ENCODE measurements at places on chromosomes 7 and 10.

GRCh38 chr7:19853261-19853832, 79.9 kb upstream of the TMEM196 start:
- DNase-seq: no peak

DNA sequence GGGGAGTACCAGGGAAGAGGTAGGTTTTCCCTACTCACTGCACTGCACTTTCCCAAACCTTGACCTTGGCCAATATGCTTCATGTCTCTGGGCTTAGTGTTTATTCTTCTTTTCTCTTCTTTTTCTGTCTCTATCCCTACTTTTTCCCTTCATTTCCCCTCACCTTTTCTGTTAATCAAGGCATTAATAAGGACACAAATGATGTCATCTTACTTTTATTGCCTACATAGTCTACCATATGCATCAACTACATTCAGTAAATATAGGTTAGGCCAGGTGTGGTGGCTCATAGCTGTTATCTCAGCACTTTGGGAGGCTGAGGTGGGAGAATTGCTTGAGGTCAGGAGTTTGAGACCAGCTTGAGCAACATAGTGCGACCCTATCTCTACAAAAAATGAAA, 13.0 kb upstream of the ZNF503 start:
- no peak for DNase-seq

- no peak for DNase-seq
Measured at GRCh38 chr10:30459283-30459682, 25.3 kb downstream of the MAP3K8 start.

DNA sequence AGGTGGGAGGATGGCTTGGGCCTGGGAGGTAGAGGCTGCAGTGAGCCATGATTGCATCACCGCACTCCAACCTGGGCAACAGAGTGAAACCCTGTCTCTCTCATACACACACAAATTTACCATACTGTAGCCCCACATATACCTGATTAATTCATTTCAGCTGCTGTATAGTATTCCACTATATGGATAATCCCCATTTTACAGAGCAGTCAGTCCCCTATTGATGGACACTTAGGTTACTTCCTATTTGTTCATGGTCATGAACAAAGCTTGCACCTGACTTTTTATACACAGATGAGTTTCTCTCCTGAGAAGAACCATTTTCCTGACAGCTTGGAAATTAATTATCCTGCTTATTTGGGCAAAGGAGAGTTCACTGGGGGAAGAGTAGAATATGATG, 59.2 kb downstream of the EMX2 start:
- no peak for DNase-seq

- DNase-seq: no peak
Measured at GRCh38 chr10:13276749-13277365, 23.0 kb downstream of the PHYH start.

GRCh38 chr7:49099587-49100326, 175.4 kb downstream of the CDC14C start:
- DNase-seq: no peak

GRCh38 chr10:104040382-104040781, 45.3 kb downstream of the COL17A1 start:
- DNase-seq: no peak

- DNase-seq: no peak
Measured at GRCh38 chr7:117217106-117218035, 105.5 kb downstream of the WNT2 start.

DNA sequence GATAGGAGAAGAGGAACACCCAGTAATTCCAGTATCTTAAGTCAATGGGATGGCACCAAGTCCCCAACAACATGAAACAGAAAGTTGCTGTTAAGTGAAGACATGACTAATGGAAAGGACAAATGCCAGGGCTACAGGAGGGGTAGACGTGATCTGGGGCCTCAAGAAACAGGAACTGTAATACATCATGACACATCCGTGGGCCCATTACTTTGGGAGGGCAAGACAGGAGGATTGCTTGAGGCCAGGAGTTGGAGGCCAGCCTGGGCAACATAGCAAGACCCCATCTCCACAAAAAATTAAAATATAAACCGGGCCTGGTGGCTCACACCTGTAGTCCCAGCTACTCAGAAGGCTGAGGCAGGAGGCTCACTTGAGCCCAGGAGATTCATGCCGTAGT, 408.6 kb upstream of the PRKCQ start:
- DNase-seq: no peak

DNA sequence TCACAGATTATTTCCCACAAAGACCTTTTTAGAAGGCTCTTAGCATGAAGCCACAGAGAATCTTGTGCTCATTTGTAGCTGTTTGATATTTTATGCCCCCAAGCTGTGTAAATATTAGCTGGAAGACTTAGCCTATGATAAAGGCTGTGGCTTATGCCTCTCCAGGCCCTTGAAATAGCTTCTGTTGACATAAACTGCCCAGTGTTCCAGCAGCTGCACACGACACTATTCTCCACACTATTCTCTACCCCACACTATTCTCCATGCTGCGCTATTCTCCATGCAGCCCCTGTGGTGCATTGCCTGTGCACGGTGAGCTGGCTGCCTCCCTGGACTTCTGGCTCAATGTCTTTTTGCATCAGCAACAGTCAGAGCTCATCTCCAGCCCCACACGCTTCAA, 13.1 kb downstream of the DDC start:
- no peak for DNase-seq

GRCh38 chr7:82164813-82165212, 278.8 kb downstream of the CACNA2D1 start:
- no peak for DNase-seq

GRCh38 chr10:100007231-100008141, 2.3 kb downstream of the DNMBP start:
- DNase-seq: no peak

GRCh38 chr10:100289641-100290040, 3.2 kb upstream of the BLOC1S2 start:
- no peak for DNase-seq

- DNase-seq: no peak
Measured at GRCh38 chr7:43729924-43730248, 563 bp upstream of the COA1 start.

GRCh38 chr7:121187676-121188075, 141.1 kb upstream of the WNT16 start:
- DNase-seq: no peak

GRCh38 chr7:1956141-1956540, 276.6 kb downstream of the MAD1L1 start:
- DNase-seq: no peak

DNA sequence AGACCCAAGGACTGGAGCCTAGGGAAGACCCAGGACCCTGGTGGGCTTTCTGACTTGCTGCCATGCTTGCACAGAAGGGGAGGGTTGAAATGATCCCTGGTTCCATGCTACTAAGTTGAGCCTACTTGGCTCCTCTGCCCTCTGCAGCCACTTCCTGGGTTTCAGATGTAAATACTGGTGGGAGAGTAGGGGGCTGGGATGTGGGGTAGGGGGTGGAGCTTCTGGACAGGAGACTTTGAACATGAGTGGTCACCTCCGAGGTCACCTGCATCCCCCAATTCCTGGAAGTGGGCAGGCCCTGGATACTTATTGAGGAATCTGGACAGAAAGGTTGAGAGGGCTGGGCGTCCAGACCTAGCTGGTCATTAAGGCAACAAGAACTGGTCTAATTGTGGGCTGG, 2.9 kb upstream of the ZMIZ1 start:
- no peak for DNase-seq

DNA sequence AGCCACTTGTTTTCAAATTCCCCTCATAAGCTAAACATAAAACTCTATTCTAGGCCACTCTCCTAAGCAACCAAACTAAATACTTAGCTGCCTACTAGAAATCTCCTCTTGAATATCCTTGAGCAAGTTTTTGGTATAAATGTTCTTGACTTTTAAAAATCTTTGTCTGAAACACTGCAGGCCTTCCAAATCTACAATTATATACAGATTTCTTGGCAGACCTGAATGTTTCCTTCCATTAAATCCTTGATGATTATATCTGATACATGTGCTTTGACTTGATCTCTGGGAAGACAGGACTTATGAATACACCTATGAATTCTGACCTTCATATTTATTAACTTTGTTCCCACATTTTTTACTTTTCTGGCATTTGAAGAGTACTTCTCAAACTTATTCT, 314.5 kb downstream of the CACNA2D1 start:
- no peak for DNase-seq

DNA sequence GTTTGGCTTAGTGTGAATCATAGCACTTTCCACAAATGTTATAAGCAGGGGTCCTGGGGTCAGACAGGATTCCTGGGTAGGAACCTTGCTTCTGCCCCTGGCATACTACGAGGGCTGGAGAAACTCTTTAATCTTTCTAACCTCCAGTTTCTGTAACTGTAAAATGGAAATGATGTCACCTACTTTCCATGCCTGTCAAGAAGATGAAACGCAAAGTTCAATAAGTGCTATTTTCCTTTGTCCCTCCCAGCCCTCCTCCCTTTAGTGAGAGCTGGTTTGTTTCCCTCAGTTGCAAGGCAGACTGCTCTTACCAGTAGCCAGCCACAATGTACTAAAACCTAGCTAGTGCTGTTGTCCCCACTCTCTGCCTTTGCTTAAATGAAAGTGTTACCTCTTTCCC, 117.1 kb upstream of the HPS1 start:
- no peak for DNase-seq

Data from stimulated activated CD4-positive, alpha-beta T cell treated with anti-CD3 and anti-CD28 coated beads, Interleukin-12 subunit alpha, Interleukin-12 subunit beta, amount 100 ng/mL, for 4 hours (primary cell).